Natural killer cell (primary cell): ENCODE measurements at places on chromosomes 13 and 19.

- DNase-seq: no peak
Observed at GRCh38 chr13:82036602-82037001, 1695.7 kb upstream of the SPRY2 start.

- no peak for DNase-seq
Observed at GRCh38 chr13:20728579-20729311, 25.2 kb downstream of the IL17D start.

GRCh38 chr13:110092831-110093247, 214.1 kb downstream of the COL4A1 start:
- no peak for DNase-seq

- DNase-seq: no peak
Observed at GRCh38 chr13:99261059-99261458, 2.9 kb upstream of the GPR18 start.

GRCh38 chr19:34337739-34338138, 27.3 kb upstream of the GPI start:
- DNase-seq: no peak

GRCh38 chr13:80973721-80974120, 632.8 kb upstream of the SPRY2 start:
- DNase-seq: no peak

DNA sequence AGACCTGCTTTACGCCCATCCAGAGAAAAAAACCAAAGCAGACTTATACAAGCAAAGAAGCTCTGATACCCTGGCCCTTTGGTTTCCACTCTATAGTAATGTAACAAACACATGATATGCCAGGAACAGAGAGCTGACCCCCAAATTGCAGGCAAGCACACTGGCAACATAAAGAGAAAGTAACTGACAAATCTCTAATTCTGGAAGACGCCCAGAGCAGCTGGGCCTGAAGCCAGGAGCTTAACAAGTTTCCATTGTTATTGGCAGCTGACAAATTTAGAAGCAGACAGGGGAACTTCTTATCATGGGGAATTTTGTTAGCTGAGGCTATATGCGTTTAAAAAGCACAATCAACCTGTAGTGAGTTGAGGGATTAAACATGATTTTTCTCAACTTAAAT, 158.0 kb downstream of the DLEU7 start:
- DNase-seq: no peak

DNA sequence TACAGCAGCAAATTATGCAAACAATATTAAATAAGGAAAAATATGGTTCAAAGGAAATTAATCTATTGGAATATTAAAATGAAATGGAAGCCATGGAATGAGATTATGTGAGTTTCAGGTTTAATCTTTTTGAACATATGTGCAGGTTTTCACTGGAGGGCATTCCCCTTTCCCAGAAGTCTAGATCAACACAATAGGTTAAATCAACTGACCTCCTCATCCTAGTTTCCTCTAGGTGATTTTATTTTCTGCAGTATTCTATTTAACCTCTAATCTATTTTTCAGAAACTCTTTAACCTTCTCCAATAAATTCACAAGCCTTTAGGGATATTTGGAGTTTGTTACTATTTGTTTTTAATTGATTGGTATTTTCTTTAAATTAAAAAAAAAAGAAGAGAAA, 2657.6 kb upstream of the PCDH20 start:
- no peak for DNase-seq

DNA sequence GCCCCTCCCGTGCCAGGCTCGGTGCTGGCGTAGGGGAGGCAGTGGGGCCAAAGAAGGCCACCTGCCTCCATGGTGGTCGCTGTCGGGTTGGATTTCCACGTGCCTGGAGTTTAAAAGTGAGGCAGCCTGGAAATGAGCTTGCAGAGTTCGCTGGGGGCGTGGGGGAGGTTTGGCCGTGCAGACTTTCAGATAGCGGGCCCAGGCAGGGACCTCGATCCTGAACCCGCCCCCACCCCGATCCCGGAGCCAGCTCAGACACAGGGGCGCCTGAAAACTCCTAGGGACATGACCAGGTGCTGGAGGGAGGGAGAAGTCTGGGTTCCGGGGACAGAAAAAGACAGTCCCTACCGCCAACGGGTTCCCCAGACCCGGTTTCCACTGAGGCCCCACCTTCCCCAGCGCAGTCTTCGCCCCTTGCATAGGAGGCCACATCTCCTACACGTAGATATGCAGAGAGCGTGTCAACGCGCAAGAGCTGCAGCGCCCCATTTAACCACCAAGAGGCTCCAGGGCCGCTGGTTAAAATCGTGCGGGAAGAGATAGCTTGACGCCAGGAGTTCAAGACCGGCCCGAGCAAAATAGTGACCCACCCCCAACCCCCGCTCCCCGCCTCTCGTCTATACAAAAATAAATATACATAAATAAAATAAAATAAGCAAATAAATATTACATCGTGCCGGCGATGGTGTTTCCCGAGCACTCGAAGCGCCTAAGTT, 8.5 kb downstream of the CCDC8 start:
- DNase-seq: peak; percentile 35

DNA sequence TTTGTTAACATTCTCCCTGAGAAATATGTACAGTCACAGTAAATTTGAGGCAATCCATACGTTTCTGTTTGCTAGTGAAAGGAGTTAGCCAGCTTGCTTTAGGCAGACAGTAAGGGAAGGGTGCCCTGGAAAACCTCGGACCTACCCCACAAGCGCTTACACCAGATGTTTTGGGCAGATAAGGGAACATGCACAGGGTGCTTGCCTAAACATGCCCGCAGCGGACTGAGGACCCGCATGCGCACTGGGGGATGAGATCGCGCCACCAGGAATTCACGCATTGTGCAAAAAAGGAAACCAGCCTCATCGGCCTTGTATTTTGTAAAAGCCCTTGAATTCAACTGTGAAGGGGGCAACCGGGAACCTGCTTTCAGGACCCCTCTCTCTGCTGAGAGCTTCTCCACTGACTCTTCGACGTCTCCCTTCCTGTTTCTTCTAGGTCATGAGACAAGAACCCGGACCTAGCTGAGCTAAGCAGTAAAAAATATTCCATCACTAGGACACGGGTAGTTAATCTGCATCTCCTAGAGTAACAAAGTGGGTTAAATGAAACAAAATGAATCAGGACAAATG, 1399.2 kb upstream of the ATXN8OS start:
- DNase-seq: no peak

DNA sequence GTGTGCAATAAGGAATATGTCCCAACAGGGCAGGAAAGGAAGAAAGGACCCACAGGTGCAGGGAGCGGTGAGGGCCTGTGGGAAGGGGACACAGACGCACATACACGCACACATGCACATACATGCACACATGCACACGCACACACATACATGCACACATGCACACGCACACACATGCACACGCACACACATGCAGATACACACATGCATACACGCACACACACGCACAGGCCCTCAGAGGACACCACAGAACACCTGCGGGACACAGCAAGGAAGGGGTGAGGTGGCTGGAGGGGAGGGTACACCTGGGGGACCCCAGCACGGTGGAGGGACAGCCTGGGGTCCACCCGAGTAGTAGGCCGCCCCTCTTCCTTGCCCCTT, 12.9 kb downstream of the PIP5K1C start:
- peak; percentile 26 for DNase-seq

DNA sequence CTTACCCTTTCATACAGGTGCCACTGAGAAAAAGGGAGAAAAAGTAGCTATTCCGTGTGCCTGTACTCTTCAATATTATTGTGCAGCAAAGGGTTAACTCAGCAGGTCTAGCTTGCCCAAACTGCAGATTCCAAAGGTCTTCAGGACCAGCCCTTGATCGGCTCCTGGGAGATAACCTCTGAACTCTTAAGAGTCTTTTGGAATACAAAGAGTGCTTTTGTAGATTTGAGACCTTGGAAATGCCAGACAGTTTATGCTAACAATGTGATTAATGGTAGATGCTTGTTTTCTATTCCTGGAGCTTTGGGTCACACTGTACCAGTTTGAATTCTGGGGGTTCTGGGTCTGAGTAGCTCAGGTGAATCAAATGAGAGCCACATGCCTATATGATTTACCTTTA, 844.7 kb upstream of the MIR17HG start:
- no peak for DNase-seq

DNA sequence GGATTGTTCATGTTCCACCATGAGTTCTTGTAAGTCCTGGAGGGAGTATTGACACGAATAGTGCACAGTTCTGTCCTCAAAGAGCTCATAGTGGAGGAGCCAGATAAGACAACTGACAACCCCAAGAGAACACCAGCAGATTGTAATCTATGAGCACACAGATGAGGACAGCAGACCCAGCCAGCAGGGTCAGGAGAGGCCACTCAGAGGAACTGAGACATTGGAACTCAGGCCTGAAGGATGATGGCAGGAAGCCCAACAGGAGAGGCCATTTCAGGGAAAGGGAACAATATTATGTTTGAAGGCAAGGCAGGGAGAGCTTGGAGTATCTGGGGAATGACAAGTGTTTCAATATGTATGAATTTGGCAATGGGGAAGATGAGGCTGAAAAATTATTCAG, 63.7 kb upstream of the IPO5 start:
- DNase-seq: no peak

DNA sequence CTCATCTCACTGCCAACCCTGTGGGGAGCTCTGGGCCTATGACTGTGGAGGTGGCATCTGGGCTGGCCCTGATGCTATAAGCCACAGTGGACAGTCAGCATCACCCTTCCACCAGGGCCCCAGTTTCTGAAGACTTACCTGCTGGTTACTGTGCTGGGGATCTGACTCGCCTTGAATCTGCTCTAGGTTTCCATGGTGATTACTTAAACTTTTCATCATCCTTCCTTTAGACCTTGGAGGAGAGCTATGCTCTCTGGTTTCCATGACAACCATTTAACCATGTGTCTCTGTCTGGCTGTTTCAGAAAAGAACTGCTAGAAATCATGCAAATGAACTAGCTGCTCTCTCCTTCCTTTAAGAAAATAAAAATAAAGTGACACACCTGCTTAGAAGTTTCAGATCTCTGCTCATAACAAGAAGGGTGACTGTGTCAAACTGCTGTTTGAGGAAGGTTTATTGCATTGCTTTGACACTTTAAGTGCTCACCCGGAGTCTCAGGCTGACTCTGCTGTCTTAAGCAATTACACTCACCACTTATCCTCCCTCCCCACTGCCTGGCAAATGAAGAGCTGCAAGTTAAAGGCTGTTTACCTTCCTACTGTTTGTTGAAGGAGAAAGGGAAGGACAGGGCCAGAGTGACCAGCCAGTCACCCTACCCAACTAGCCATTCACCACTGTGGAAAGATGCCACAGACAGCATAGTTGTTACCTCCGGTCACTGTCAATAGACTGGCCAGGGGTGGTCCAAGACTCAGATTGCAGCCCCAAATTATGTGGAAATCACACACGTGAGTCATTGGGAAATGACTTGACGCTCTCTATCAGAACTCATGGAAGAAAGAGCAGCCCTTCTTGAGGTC, 87.6 kb downstream of the HSPH1 start:
- no peak for DNase-seq

- DNase-seq: no peak
Observed at GRCh38 chr13:95188128-95188527, 113.1 kb downstream of the ABCC4 start.

GRCh38 chr13:42762251-42762650, 19.1 kb upstream of the FAM216B start:
- no peak for DNase-seq

DNA sequence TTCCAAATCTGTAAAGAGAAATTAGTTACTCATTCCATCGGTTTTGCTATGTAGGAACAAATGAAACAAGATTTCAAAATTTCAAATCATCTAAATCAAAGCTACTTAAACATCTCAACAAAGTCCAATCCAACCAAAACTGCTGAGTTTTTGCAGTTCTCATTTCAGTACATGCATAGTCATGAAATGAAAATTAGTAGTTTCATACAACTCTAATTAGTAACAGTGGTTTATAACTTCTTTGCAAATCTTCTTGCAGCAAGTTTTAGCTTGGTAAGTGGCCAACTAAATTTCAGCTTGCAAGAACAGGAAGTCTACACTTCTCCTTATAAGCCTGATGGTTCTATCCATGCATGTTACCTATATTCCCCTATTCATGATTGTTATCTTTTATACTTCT, 75.6 kb downstream of the SPRY2 start:
- no peak for DNase-seq

DNA sequence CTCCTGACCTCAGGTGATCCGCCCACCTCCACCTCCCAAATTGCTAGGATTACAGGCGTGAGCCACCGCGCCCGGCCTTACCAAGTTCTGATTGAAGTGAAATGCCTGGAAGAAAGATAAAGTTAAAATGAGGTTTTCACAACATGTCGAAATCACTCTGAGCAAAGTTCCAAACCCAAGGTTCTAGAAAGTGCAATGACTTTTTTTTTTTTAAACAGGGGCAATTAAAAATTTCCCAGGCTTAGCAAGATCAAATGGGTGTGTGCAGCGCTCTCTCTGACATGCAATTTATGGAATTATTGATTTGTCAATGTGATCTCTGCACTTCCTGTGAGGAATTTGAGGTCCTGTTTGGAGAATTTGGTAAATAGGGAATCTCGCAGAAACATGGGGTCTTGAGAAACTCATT, 12.8 kb upstream of the MAP2K2 start:
- no peak for DNase-seq

DNA sequence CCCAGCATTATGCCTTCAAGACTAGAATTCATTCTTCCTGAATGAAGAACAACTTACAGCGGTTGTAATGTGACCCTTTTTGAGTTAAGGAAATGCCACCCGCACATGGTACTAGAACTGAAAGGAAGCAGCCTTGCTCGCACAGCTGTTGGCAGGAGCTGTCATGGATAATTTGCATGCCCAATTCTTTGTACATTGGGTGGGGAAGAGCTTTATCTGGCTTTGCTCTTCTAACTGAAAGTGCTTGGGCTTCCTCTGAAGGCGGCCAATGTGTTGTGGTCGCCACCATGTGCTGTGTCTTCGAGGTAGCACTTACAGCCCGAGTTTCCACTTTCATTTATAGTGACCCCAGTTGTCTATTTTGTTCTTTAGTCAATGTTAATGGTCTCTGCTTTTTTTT, 3.4 kb downstream of the CCNE1 start:
- DNase-seq: no peak

DNA sequence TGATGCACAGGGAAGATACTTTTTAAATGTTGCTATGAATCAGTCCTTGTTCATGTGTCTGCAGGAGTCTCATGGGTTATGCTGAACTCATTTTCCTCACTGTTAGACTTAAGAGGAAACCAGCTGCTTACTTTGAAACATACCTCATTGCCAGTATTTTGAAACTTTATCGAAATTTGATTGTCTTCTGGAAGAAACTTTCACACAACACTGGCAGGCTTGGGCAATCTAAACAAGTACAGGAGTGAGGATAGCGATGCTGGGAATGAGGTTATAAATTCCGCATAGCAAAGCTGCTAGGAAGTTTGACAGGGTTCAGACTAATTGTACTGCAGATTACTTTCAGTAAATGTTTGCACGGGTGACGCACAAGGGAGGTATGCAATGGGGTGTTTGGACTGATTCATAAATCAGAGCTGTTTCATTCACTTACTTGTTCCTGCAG, 245.7 kb downstream of the DNAJC15 start:
- no peak for DNase-seq

GRCh38 chr19:44640518-44640917, 3.2 kb upstream of the PVR start:
- DNase-seq: no peak

GRCh38 chr13:38202740-38203139, 146.9 kb upstream of the UFM1 start:
- no peak for DNase-seq
